Stimulated activated naive B cell treated with anti-CD40 and anti-IgM and Interleukin-4, amounts not matched to agents 10 μg/mL and 1 μg/mL and 100 μg/mL, for 72 hours (primary cell): ENCODE measurements at places on chromosomes 4 and X.
A peak's percentile ranks its signal among the peaks of the same experiment; 100 is the strongest.

DNA sequence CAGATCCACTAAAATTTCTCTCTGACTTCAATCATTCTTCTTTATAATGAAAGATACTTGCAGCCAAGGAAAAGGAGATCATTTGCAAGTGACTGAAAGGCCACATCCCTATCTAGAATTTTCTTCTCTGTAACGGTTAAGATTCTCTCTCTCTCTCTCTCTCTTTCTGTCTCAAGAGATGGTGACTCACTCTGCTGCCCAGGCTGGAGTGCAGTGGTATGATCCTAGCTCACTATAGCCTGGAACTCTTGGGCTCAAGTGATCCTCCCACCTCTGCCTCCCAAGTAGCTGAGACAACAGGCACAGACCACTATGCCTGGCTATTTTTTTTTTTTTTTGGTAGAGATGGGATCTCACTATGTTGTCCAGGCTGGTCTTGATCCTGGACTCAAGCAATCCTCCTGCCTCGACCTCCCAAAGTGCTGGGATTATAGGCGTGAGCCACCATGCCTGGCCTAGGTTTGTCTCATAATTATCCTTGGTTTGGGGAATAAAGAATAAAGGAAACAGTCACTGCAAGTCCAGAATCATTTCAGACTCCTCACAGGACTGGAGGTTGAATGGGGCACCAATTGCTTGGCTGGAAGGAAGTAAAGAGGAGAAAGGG lies 33.3 kb upstream of the GALNT7 start:
- no peaks in the 10 kb centered on the region for H3K4me1 ChIP-seq
- no peaks in the 10 kb centered on the region for H3K36me3 ChIP-seq
- H3K27ac ChIP-seq = no peak overlapping the region

DNA sequence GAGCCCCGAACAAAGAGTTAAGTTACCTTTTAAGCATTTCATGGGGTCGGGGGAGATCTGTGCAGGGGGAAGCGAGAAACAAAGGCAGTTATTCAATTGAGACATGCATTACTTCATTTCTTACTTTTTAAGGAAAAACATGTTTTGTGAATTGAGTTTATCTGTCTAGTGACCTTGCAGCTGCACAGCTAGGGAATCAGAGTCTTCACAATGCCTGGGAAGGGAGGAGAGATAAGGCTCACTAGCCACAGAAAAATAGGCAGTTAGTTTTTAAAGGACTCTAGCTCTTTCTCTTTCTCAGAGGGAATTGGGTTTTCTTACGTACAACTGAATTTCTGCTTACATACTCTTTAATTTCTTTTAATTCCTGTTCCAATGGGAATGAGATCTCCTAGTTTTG lies 26.2 kb upstream of the ZBTB33 start:
- peaks cover 6% of the 10 kb centered on the region for H3K36me3 ChIP-seq
- H3K27me3 ChIP-seq = no peaks in the 10 kb centered on the region
- no peak overlapping the region for H3K4me3 ChIP-seq
- no peak for DNase-seq
- H3K27ac ChIP-seq = no peak overlapping the region
- no peaks in the 10 kb centered on the region for H3K4me1 ChIP-seq

DNA sequence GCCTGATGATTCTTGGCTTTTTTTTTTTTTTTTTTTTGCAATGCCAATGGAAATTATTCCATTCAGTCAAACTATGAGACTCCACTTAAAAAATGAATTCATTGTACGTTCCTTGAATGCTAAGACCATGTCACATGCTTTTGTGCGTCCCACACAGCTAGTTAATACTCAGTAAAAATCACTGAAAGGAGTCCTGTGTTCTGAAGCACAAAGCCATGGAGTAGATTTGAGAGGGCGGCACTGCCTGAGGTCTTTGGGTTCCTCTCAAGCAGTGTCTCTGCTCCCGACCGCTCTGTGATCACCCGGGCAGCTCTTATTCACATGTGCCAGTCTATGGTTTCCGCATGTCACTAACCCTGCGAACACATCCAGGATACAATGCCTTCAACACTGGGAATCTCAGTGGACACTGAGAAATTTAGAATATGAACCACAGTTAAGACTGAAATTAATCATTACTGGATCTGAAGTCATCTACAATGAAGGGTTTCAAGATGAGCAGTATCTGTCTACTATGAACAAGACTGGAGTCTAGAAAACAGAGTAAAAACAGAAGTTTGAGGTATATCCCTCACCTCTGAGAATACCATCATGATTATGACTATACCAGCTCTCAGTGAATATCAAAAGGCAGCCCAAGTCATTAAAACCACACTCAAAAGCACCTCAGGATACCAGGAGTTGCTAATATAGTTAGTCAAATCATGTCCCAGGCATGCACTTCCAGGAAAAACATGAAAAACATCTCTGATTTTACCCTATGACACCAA lies 193.0 kb downstream of the MGST2 start:
- no peak for DNase-seq

DNA sequence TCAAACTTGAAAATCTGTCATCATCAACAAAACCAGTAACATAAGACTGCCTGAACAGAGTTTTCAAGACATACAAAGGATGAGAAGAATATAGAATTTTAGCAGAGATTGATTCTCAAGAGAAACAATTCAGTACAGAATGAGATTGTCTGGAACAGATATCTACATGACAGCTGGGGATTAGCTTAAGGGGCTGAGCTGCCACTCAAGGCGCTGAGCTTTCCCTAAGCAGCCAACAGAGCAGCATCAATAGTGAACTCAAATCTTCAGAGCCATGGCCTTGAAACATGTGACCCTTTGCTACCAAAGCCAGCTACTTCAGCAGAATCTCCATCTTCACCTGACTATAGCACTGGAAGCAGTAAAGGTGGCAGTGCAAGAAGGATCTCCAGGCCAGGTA lies 24.3 kb upstream of the PCDH10 start:
- H3K36me3 ChIP-seq = no peaks in the 10 kb centered on the region
- no peak overlapping the region for H3K27ac ChIP-seq
- no peaks in the 10 kb centered on the region for H3K27me3 ChIP-seq
- H3K4me1 ChIP-seq = no peaks in the 10 kb centered on the region
- no peak for DNase-seq
- H3K4me3 ChIP-seq = no peak overlapping the region

DNA sequence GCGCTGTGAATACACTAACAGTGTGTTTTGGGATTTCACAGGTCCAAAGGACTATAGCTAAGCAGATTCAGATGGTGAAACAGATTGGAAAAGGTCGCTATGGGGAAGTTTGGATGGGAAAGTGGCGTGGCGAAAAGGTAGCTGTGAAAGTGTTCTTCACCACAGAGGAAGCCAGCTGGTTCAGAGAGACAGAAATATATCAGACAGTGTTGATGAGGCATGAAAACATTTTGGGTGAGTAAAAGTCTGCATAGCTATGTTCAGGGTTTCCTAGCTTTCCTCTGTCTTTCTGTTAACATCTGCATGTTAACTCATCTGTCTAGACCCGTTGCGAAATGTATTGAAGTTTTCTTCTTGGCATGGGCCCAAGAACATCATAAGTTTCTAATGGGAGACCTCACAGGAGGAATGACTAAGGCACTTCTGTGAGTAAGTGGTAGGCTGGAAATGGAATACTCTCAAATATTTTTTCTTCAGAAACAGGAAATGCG lies 372.1 kb downstream of the BMPR1B start:
- no peak for DNase-seq
- H3K4me1 ChIP-seq = peaks cover 4% of the 10 kb centered on the region
- H3K27me3 ChIP-seq = no peaks in the 10 kb centered on the region
- no peak overlapping the region for H3K4me3 ChIP-seq
- no peaks in the 10 kb centered on the region for H3K36me3 ChIP-seq
- no peak overlapping the region for H3K27ac ChIP-seq

DNA sequence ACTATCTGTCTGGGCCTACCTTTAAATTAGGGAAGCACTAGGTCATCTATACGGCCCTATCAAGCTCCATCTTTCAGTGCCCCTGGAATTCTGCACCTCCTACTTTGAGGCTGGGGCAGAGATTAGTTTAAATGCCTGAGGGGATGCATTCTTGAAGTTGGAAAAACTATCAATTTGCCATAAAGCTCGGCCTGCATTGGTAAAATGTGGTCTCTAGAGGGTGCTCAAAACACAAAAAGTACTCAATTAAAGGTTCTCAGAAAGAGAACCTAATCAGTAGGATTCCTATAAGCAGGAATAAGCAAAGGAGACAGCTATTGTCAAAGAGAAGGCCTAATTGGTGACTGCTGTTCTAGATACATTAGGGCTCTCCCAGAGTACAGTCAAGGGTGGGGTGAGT lies 111.7 kb downstream of the AMER1 start:
- peak; percentile 0 for DNase-seq
- H3K27me3 ChIP-seq = peaks cover 4% of the 10 kb centered on the region
- H3K4me3 ChIP-seq = no peak overlapping the region
